ENCODE measurements at places on chromosomes 2 and 18.

DNA sequence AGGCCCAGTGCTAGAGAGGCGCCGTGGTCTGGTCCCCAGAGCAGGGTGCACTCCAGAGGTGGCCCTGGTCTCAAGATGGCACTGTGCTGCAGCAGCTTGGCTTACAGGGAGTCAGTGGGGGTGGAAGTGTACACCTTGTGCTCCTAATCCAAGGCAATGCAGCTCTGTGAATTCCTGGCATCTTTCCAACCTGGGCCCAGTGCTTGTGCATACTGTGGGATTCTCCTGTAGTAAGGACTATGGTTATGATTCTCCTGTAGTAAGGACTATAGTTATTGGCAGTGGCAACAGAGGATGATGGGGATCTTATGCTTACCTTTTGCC lies 616.7 kb upstream of the REG3G start:
- DNase-seq: no peak

DNA sequence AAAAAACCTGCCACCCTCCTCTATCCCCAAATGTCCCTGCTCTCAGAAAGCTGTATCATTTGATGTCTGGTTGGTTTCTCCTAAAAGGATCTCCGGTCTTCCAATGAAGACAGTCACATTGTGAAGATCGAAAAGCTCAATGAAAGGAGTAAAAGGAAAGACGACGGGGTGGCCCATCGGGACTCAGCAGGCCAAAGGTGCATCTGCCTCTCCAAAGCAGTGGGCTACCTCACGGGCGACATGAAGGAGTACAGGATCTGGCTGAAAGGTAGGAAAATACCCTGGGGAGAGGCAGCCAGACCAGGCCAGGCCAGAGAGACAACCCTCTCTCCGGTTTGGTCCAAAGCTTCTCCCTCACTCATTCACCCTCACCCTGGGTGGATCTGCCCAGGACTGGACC lies 10.3 kb downstream of the SLC14A2 start:
- DNase-seq: no peak

DNA sequence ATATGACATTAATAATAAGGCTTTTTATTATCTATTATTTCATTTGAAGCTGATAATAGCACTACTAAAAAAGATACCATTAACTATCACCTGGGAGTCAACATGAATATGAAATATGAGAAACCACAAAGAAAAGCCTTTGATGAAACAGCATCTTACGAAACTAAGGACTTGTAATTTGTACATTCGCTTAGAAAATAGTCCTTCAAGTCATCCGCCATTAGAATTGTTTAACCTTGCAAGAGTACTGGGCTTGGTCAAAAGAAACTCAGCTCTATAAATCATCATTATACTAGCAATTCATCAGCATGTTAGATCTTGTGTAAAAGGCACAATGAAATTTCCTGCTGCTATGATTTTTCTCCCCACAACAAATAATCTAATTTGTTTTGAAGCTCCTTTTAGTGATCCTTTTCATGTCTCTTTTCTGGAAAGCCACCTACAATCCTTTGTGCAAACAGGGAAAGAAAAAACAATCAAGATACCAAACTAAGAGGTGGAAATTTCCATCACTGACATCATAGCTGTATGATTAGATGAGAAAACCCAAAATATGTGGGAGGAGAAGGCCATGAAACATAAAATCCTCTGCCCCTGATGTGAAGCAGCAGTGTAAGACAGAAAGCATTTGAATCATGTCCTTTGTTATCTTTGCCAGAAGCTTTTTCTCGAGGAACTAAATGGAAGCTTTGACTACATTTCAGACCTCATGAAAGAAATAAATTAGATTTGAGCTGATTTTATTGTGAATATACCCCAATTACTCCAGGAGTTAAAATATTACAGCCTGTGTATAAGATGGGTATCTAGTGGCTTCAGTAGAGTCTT lies 31.2 kb downstream of the SCN9A start:
- no peak for DNase-seq

DNA sequence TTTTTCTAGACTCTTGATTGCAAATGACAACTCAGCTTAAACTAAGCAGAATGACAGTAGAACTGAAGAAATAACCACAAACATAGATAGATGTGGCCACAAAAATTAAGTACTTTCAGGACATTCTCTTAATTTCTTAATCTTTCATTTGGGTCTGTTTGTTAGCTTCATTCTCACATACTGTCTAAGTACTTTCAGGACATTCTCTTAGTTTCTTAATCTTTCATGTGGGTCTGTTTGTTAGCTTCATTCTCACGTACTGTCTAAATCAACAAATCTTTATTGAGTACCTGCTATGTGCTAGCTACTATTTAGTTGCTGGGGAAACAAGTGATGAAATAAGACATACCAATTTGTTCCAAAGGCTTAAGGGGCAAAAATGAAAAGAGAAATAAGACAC lies 35.1 kb downstream of the FAM117B start:
- DNase-seq: no peak

DNA sequence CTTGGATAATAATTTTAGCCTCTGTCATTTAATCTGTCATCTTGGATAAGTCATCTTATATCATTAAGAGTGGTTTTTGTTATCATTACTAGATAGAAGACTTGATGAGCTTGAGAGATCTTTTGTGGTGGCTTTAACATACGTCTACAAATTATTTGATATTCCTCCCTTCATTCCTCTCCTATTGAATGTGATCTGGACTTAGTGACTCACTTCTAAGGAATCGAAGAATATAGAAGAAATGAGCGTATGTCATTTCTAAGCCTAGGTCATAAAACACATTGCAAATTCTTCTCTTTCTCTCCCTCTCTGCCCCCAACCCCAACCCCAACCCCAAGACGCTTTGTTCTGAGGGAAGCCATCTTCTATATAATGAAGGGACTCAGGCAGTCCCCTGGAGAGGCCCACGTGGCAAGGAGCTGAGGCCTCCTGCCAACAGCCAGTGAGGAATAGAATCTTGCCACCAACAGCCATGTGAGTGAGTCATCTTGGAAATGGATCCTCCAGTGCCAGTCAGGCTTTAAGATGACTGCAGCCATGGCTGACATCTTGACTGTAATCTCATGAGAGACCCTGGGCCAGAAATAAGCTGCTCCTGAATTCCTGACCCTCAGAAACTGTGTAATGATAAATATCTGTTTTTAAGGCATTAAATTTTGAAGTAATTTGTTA lies 221.6 kb upstream of the SP5 start:
- DNase-seq: peak; percentile 35

GRCh38 chr2:239464166-239465016 lies 63.6 kb upstream of the HDAC4 start:
- no peak for DNase-seq
